Activated CD8-positive, alpha-beta memory T cell treated with anti-CD3 and anti-CD28 coated beads, Interleukin-2, amount 10 ng/mL, durations not matched to agents 7 days and 5 days (primary cell): ENCODE measurements at places on chromosomes 1 and 21.
A peak's percentile ranks its signal among the peaks of the same experiment; 100 is the strongest.

GRCh38 chr21:29145354-29145782, 14.9 kb downstream of the MAP3K7CL start:
- no peak for DNase-seq

- DNase-seq = no peak
Observed at GRCh38 chr21:41951876-41952567, 1.8 kb downstream of the C2CD2 start.

DNA sequence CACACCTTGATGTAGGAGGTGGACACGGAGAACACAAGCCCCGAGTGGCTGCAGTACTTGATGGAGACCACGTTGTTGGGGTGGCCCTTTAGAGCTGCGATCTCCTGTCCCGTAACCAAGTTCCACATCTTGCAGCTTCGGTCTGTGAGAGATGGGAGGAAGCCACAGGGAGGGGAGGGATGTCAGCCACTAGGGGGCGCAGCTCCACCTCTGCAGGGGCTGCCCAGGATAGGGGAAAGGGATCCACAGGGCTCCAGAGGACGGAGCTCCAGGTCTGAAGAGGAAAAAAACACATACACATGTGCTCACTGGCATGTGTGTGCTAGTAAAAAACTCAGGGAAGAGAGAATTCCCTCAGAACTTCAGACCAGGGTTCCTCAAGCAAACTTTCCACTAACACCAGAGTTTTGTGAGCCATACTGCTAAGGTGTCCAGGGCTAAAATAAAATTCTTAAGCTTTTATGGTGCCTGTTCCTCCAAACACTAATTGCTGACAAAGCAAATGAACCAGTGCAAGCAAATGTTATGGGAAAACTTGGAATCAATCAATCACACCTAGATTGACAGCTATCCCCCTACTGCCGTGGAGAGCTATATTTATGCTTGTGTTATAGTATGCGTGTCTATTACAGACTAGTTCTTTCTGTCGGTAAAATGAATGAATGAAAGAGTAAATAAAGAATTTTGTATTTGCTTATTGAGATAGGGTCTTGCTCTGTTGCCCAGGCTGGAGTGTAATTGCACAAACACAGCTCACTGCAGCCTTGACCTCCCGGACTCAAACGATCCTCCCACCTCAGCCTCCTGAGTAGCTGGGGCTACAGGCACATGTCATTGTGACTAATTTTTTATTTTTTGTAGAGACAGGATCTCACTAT, 43.7 kb downstream of the KIF21B start:
- peak; percentile 71 for DNase-seq

DNA sequence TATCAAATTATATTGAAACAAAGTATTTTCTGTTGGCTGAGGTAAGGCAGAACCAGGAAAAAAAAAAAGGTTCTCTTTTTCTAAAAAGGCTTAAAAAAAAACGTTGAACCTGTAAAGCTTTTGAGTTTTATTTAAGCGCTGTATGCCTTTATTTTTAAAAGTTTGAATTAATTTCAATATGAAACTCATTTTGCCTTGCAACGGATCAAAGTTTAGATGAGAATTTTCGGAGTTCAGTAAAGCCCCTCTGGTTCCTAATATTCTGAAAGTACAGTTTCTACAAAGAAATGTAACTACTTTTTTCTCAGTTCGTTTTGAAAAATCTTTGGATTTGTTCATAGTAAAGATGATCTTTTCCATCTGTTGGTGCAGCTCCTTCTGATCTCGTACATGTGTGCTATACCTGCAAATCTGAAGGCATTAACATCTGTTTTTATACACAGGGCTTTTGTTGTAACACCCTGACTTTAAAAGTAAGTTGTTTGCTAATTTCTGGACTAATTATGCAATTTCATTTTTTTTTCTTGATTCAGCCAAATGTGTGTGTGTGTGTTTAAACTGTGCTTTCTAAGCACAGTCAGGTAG, 1.7 kb downstream of the ZBTB18 start:
- no peak for DNase-seq

DNA sequence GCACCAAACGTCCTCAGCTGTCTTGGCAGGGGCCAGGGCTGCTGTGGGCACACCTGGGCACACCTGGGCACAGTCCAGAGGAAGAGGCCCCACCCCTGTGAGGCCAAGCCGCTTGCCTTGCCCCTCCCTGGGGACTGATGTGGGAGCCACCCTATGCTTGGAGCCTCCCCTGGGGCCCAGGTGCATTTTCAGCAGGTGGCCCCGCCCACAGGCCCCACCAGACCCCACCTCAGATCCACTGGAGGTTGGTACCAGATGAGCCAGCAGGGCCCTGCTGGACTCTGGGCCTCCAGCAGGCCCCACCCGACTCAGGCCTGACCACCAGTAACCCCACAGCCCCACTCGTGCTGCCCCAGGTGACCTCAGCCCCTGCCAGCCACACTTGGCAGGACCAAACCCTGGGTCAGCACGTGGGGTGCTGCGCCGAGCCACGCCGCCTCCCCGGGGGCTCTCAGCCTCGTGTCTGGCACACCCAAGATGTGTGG, 8.8 kb downstream of the SLC19A1 start:
- DNase-seq = no peak

DNA sequence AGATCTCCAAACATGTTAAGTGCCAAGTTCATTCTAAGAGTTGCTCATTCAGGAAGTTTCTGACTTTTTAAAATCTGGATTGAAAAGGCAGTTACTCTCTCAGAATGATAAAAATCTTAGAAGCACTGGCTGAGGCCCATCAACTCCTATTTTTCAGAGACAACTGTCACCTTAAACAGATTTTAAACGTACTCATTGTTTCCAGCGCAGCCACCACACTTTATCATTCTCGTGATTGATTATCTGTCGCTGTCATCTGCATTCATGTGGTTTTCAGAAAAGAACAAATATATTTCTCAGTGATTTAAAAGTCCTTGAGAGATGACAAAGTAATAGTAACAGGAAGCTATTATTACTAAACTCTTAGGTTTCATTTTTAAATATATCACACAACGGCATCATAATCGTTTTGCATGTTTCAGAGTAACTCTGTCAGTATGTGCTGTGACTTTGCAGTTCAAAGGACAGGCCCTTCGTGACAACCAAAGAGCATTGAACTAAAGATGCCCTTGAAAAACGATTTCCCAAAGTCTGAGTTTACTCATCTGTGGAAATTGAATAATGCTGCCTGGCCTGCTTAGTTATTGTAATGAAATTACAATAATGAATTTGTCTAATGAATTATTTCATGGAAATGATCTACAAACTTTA, 14.9 kb upstream of the KCNK1 start:
- DNase-seq = peak; percentile 58

DNA sequence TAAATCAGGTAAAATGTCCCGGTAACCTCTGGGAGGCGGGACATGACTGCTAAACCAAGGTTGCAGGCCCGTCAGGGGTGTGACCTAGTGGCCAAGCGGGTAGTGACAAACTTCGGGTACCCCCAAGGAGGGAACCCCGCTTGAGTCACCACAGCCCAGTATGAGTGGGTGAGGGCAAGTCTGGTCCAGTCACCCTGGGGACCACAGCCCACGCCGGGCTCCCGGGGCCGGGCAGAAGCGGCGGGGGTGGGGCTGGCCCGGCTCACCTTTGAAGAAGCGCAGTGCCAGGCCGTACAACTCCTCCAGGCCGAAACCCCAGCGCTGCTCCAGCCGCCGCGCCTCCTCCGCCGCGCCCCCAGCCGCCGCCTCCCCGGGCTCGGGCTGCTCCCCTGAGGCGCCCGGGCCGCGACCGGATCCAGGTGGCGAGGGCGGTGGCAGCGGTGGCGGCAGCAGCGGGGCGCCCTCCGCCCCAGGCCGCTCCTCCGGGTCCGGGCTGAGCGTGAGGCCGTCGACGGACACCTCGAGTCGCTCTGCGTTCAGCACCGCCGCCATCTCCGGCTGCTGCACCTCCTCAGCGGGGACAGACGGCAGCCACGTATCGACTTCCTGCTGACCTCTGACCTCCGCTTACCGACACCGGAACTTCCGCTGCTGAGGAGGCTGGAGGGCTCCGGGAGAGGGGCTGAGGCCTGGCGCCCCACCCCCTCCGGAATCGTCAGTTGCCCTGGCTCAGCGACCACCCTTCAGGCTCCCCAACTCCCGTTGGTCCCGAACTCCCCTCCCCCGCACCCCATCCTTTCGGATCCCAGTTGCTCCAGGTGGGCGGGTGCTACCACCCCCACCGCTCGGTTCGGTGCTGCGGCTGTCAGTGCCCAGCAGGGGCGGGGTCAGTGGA, at the start of gene ACBD3:
TSS of gene ACBD3 (minus strand) at position 618 of the 895 bp plus-strand sequence. CDS start at position 552, 66 bp downstream.
- peak; percentile 93 for DNase-seq

DNA sequence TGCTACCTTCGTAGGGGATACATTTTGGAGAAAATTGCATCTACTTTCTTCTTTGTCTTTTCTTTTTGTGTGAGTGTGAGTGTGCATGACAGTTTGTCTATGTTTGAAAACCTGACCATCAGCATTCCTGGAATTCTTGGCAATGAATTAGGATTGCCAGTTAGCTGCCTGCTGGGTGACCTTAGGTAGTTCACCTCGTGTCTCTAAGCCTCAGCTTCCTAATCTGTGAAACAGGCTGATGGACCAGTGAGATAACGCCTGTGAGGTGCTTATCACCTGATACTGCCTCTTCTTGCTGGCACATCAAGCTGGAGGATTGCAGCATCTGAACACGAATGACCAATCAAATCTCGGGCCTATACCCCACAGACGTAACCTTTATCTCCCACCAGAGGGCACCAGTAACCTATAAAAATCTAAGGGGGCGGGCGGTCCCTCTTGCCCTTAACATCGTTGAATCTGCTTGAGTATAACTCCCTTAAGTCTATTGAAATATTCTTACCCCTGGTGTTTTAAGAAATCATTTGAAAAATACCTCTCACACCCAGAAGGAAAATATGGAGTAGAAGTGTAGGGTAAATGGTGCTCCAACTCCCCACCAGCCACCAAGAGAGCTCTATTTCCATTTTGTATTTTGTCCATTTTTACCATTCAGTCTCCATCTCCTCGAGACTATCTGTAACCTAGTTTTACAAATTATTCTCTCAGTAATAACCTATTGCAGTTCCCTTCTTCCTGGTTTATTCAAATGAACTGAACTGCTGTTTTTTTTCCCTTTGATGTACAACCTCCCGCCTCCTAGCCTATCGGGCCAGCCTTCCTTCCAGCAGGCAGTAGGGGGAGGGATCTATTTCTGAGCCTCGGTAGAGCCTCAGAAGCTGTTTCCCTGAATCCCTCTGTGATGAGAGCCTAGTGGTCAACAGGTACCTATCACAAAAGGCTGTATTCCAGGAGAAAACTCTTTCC, 49.7 kb downstream of the MDM4 start:
- DNase-seq = peak; percentile 80

- DNase-seq = no peak
Observed at GRCh38 chr1:27133991-27134390, 20.9 kb downstream of the SLC9A1 start.

- peak; percentile 82 for DNase-seq
Observed at GRCh38 chr1:101257500-101258325, 20.9 kb downstream of the S1PR1 start.

DNA sequence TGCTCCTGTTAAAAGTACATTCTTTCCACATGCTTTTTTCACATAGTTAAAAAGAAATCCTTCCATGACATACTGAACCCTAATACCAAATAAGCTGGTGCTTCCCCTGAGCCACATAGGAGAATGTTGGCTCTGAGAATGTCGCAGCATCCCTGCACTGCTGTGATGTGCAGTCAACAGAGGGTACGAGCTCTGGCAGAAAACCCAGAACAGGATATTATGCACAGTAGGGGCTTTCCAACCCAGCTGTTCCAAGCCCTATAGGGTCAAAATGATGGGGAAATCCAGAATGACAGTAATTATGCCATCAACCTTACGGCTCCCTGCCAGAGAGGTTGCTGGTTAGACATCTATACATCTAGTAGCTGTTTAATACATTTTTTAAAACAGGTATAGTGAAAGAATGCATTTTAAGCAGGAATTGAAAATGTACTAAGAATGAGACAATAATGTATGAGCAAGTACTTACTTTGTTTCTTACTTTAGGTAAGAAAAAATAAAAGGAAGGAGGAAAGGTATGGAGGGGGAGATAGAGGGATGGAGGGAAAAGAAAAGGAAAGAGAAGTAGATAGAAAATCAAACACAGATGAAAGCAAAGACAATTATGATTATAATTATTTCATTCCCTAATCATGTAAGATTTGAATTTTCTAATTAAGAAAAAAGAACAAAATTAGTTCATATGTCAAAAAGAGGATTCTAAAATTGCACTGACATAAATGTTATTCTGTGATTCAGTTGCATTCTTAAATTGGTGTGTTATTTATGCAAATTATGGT, 126.0 kb downstream of the NR5A2 start:
- DNase-seq = peak; percentile 62

- no peak for DNase-seq
Observed at GRCh38 chr1:203144661-203145060, 17.1 kb downstream of the ADORA1 start.

GRCh38 chr1:61253912-61254633, 171.7 kb downstream of the NFIA start:
- DNase-seq = no peak

GRCh38 chr1:147804942-147805723, 44.7 kb upstream of the GJA5 start:
- no peak for DNase-seq

GRCh38 chr1:160777486-160778089, 18.4 kb upstream of the LY9 start:
- DNase-seq = peak; percentile 66

- DNase-seq = peak; percentile 71
Observed at GRCh38 chr21:35138665-35139381, 89.7 kb upstream of the RUNX1 start.

DNA sequence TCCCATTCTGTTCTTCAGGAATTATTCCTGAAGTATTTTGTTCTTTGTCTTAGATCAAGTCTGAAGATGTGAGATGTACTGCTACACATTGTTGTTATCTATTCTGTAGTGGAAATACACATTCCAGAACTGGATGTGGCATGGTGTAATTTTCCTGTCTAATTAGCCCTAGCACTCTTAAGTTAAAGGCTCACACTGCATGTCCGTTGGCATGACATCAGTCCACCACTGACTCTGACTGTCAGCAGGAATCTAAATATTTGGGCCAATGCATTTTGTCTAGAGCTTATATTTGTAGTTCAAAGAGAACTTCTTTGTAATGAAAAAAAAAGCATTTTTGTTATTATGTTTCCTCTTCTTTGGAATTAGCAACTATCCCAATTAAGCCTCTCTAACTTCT, 201.0 kb downstream of the S1PR1 start:
- no peak for DNase-seq

DNA sequence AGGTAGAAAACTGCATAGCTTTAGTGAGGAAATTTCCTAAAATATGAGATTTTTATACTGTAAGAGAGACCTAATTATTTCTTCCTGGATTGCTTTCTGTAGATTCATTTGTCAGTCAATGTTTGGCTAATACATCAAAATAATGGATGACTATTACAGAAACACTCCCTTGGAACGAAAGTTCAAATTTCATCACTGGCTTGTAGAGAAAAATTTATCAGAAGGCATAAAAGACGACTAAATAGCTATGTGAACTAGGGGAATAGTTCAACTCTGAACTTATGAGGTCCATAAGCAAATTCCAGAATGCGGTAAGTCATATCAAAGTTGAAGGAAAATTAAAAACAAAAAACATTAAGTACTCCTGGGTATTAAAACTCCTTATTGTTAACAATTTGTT, 36.0 kb downstream of the WNT2B start:
- DNase-seq = no peak

GRCh38 chr1:199202331-199202730, 563.5 kb downstream of the PTPRC start:
- DNase-seq = no peak

GRCh38 chr1:66533804-66534740, at the start of gene SGIP1:
Gene SGIP1 (plus strand): TSS chr1:66534153. CDS start chr1:66534359, 206 bp downstream.
- no peak for DNase-seq

GRCh38 chr1:90568436-90568835, 148.7 kb downstream of the BARHL2 start:
- no peak for DNase-seq
